ENCODE measurements at places on chromosomes 16 and 17.

- no peak for DNase-seq
Measured at GRCh38 chr16:81832801-81833547, 53.9 kb downstream of the PLCG2 start.

- no peak for DNase-seq
Measured at GRCh38 chr17:43570518-43570928, 24.4 kb upstream of the ETV4 start.

DNA sequence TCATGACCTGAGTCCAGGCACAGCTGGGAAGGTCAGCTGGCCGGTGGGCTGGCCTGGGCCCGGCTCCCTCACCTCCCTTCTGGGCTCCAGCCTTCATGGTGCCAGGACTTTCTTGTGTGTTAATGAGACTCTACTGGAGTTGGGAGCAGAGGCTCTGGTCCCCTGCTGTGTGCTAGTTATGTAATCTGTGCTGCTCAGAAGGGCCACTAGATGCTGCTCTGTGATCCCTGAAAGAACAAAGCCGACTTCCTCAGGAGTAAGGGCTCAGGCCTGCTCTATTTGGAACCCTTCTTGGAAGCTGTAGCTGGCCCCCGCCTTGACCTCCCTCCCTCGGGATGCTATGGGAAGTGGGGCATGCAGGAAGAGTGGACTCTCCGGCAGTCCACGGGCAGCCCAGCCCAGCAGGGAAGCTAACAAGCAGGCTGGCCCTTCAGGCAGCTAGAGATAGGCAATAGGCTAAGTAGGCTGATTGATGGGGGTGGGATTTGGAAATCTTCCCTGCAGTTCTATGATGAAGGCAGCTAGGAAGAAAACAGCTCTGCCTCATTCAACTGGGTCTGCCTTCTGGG is 3.3 kb upstream of the CDK5R1 start:
- DNase-seq = no peak

DNA sequence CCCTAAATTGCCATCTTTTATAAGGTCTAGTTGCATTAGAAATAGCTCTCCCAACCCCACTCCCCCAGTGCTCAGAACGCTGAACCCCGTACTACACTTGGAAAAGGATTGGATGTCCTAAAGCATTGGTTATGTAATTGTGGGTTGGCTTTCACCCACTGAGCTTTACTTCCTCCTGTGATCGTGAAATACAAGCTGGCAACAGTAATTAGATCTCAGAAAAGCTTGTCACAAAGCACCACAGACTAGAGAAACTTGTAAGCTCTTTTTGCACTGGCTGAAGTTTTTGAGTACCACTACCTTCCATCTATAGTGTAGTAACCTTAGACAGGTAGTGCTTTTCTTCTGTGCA is 54.4 kb downstream of the SIAH1 start:
- DNase-seq = no peak

DNA sequence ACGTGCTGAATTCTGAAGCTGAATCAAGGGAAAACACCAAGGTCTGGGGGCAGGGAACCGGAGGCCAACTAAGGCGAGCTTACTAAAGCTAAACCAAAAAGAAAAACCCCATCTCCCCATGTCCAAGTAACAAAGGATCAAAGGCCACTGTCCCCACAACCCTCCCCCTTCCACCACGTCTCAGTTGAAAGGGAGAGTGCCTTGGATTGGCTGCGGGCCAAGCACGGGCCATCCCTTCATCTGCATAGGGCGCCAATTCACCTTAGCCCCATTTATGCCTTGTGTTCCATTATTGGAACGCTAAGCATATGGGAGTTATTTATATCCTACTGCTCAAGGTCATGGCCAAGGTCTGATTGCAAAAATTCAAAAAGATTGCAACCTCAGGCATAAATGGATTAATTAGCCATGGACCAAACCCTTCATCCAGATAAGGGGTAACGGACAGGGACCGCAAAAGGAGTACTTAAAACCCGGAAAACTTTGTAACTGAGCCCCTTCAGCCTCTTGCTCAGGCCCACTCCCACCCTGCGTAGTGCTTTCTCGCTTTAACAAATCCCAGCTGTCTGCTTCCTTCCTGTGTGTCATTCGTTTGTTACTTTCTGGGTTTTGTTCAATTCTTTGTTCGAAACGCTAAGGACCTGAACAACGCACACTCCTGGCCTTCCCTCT is 740 bp upstream of the ATP6V0D1 start:
- peak; percentile 17 for DNase-seq

- DNase-seq = no peak
Measured at GRCh38 chr17:47251421-47251940, 2.1 kb upstream of the ITGB3 start.

DNA sequence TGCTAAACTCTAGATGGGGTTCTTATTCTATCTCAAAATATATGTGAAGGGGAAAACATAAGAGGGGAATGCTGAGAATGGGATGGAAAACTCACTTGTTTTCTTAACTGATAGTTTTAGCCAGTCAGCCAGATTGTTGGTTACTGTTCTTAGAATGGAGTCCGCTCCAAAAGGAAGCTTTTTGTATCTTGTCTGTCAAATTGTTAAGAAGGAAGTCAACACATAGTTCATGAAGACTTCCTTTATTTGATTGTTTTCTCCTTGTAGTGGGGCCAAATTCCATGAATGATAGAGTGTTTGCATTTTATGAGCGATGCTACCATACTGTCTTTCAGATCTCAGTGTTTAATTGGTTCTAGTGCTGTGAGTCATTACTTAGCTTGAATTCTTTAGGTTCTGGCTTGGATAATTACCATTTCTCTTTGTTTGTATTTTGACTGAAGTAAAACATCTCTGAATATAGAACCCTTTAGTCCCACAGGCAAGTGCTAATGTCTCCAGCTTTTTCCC is 98.3 kb upstream of the GOT2 start:
- DNase-seq = no peak

- no peak for DNase-seq
Measured at GRCh38 chr16:22306788-22307187, 9.6 kb downstream of the POLR3E start.

- no peak for DNase-seq
Measured at GRCh38 chr17:38538906-38539305, 66.8 kb downstream of the SRCIN1 start.

DNA sequence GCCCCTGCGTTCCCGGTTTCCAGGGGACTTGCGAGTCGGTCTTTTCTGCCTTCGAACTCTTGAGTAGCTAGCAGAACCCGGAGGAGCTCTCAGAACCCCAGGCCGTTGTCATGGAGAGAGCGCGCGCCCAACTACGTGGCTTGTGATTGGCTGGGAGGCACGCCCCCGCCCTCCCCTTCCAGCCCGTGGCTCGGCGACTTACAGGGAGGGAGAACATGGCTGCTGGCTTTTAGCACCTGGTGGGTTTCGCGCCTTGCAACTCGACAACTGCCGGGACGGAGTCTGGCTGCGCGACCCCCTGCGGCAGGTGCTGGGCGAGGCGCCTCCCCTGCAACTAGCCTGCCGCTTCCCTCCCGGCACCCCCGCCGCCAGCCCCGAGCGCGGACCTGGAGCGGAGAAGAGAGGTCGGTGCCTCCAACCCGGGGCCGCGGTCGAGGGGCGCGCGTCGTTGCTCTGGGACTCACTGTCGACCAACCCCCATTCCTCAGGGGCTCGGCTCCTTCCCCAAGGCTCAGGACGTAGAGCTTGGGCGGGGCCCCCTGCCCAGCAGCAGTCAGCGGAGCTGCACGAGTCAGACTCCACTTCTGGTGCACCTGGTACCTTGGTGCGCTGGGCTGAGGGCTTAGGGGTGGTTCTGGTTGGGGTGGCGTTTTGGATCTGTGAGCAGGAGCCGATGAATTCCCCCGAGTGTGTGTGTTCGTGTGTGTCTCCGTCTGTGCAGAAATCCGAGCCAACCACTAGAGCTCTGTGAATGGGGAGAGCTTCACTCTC is 9.0 kb upstream of the ZFP90 start:
- DNase-seq = peak; percentile 85

DNA sequence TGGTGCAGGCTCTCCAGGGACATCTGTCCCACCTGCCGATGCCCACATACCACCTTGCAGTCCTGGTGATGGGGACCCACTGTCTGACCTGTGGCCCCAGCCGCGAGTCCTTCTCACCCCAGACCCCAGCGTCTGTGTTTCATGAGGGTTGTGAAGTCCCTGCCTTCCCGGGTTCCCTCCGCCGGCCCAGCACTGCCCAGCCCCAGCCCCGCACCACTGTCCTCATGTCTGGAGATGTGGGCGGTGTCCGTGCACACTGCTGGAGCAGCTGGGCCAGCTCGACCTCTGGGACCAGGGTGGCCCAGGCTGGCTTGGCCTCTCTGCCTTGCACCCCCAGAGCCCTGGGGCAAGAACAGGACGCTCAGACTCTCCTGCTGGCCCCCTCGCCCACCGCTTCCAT is 199.5 kb upstream of the CIBAR2 start:
- no peak for DNase-seq

DNA sequence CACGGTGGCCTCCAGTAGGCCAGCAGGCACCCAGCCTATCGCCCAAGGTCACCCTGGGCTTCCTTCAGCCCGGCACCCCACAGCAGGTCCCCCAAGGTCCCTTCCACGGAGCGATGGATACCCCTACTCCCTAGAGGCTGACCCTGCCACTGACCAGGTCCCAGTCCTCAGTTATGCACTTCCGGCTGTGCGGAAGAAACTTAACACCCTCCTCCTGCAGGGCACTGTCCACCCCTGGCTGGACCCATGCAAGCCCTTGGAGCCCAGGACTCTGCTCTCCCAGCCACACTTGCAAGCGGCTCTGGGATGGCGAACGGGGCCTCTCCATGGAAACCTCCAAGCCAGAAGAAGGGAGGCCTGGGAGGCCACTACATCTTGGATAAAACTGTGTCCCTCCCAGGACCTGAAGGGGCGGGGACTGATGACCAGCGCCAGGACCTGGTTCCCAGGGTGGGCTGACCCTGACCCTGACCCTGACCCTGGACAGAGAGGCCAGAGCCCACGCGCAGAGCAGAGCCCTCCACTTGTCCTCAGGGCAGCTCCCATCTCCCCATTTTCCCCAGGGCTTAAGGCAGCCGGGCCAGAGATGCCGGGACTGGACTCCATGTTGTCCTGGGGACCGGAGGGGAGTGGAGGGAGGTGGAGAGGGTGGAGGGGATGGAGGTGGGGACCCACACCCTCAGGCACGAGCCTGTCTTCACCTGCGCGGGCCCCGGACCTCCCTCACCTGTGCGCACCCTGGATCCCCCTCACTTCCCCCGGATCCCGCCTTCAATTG is 734 bp downstream of the CEP131 start:
- no peak for DNase-seq

DNA sequence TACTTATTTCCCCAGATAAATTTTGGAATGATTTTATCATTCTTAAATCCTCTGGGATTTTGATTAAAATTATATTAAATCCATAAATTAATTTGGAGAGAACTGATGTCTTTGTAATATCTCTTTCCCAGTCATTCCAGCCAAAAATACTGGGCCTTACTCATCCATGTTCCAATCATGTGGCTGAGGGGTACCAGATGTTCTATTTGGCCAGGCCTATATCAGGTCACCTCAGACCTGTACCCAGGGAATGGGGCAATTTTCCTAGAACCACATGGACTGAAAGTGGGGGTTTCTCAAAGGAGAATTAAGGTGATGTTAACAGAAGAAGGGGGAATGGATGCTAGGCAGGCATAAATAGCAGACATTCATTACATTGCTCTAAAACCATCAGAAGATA is 7.5 kb downstream of the SNTB2 start:
- DNase-seq = no peak

DNA sequence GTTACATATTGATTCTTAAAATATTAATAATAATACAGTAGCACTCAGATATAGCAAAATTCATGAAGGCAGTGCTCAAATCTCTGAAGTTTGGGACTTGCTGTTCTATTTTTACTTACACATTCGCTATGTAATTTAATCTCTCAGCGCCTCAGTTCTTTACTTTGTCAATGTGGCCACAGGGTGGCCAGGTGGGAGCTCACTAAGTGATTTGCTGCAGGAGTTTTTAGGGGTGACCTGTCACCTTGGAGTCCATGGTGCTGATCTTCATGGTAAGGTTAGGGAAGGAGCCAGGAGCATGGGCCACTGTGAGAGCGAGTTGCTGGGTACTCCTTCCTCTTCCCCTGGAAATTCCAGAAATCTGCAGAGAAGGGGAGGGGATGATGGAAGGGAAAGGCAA is 28.1 kb downstream of the VWA3A start:
- DNase-seq = no peak

DNA sequence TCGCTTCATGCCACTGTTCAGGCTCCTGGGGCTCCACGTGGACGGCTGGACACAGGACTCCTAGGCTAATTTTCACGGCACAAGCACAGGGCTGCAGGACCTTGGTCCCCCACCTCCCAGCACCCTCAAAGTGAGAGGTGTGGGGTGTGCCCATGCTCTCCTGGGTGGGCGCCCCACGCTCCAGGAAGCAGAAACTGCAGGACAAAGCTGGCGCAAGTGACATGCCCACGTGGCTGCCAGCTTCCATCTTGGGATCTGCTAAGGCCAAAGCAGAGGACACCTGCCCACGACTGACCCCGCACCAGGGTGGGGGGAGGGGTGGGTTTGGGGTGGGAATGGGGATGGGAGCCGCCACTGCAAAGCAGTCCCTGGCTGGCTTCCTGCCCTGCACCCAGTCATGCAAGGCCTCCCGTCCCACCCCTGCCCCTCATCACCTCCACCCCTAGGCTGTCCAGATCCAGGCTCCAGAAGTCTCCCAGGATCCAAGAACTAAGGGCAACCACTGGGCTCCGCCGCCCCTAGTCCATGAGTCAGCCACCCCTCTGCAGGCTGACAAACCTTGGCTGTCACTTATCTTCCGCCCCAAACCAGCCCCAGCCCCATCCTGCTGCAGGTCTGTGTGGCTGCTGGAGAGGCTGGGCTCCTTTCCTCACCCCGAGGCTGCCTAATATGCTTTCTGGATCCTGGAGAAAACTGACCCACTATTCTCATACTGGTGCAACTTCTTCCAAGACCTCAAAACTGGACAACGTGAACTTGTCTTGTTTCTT is 11.1 kb downstream of the USP6 start:
- DNase-seq = no peak

GRCh38 chr17:38620551-38621277 is 15.0 kb upstream of the SRCIN1 start:
- DNase-seq = no peak
